Stimulated activated CD4-positive, alpha-beta T cell treated with anti-CD3 and anti-CD28 coated beads, Interleukin-2, amount 100 ng/mL, for 48 hours (primary cell): ENCODE measurements at places on chromosomes 11 and 22.

GRCh38 chr22:22395245-22395644 is 113.3 kb downstream of the ZNF280B start:
- no peak for DNase-seq

- no peak for DNase-seq
These were observed 19.7 kb upstream of the CDC42EP2 start for GRCh38 chr11:65295001-65295400.

- DNase-seq, result peak; percentile 62
These were observed 21.4 kb upstream of the PANX2 start for GRCh38 chr22:50148991-50149721.

DNA sequence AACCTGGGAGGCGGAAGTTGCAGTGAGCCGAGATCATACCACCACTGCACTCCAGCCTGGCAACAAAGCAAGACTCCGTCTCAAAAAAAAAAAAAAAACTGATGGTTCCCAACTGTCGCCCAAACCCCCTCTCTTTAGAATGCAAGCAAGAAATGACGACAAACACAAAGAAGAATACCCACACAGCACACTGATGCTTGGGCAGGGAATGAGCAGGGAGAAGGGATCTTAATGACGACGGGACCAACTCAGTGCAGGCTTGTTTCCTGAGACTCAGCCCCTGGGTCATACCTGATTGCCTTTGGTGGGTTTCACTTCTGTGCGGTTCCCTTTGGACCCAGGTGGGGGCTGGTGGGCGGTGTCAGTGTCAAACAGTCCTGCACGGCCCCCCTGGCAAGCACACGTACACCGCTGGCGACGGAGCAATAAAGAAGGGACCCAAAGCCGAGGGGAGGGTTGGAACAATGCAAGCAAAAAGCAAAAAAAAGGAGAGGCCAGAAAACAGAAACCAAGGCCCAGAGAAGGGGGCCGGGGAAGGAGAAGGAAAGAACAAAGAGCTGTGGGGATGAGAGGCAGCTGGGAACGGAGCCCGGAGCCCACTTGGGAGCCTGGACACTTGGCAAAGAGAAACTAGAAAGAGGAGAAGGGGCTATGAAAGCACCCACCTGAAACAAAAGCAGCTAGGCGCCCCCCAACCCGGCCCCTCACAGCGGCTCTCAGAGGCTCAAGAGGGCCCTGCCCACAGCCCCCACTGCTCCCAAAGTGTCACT is 99.6 kb downstream of the CELSR1 start:
- no peak for DNase-seq

DNA sequence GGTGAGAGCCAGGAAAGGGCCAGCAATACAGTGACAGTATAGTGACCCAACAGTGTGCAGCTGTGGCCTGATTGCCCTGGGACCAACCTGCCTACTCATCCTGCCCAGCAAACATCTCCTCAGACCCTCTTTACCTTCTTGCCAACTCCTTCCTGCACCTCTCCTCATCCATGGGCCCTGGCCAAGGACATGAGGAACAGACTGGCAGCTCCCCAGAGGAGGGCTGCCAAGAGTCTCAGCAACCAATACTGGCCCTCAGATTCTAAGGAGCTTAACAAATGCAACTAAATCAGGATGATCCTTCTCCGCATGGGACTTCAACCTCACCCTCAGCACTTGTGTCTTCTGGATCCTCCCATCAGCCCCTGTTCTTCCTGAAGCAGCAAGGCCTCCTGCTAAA is 77.0 kb downstream of the RPL27A start:
- no peak for DNase-seq

DNA sequence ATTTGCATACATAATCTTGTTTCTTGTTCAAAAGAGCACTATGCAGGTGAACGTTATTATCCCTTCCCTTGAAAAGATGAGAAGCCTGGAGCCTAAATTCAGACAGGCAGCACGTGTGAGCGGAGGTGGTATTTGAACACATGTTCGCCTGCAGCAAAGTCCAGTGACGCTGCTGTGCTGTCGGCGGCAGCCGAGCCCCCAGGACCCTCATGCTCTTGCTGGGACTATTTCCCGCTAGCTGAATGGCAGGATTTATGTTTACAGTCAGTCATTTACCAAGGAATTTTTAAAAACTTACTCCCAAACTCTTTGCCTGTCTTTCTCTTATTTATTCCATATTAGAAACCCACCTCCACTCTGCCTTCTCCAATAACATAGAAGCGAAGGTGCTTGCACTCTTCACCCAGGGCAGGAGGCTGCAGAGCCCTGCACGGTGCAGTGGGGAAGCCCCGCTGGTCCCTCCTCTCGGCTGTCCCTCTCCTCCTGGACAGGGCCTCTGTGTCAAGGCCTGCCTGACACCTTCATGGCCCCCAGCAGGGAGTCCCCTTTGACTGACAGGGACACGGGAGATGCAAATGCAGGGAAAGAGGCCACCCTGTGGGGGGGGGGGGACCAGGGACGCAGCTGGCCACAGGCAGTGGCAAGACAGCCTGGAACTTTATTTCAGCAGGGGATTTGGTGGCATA is 528.5 kb upstream of the B3GAT1 start:
- no peak for DNase-seq

GRCh38 chr22:31789803-31790202 is 36.0 kb downstream of the DEPDC5 start:
- DNase-seq, result no peak

GRCh38 chr11:88861618-88862017 is 204.2 kb downstream of the GRM5 start:
- DNase-seq, result no peak

- DNase-seq, result no peak
These were observed 316.9 kb downstream of the JRKL start for GRCh38 chr11:96706761-96707160.

GRCh38 chr11:6646071-6646470 is 9.5 kb downstream of the DCHS1 start:
- DNase-seq, result no peak

DNA sequence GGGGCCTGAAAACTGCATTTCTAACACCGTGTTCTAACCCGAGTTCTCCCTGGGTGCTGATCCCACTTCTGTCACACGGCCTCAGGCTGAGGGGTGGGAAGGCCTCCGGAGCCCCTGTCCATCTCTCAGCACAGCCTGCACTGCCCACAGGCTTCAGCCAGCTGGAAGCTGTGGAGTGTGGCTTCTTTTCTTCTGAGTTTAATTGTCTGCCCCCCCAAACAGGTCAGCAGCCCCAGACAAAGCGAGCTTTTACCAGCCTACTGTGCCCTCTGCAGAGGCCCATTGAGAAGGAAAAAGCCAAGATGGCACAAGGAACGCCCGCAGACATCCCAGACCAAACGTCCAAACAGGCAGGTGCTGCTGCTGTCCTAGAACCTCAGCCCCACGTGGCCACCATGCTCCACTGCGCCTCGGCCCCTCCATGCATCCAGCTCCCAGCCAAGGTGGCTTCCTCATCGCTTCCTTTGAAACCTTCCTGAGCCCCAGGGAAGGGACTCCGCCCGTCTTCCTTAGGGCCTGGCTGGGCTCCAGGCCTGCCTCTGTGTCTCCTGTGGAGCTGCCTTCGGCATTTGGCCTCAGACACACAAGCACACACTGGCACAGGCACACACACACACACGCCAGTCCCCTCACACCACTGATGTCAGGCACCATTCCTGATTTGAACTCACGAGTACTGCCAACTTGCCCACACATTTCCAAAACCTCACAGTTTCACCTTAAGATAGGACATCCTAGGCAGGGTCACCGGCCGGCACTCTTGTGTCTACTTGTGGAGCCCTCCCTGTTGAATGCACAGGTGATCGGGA is 1.7 kb downstream of the MOB2 start:
- no peak for DNase-seq

DNA sequence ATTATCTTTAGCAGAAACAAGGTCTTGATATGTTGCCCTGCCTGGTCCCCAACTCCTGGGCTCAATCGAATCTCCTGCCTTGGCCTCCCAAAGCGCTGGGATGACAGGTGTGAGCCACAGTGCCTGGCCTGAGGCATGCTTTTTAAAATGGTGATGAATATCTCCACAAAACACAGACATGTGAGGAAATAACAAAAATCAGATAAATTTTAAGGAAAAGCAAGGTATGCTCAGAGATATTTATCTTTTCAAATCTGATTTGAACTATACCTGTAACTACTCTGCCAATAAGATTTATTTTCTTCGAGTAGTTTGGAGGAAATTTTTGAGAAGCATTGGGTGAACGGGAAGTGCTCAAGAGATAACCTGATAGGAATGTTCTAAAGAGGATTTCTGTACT is 35.9 kb upstream of the MMP20 start:
- no peak for DNase-seq

GRCh38 chr11:12318791-12319438 is 58.5 kb upstream of the PARVA start:
- no peak for DNase-seq

GRCh38 chr22:38638728-38639127 is 17.5 kb downstream of the FAM227A start:
- no peak for DNase-seq

GRCh38 chr22:35538801-35539321 is 1.8 kb upstream of the RASD2 start:
- peak; percentile 38 for DNase-seq

- DNase-seq, result no peak
These were observed 2.0 kb downstream of the HSCB start for GRCh38 chr22:28743852-28744251.

DNA sequence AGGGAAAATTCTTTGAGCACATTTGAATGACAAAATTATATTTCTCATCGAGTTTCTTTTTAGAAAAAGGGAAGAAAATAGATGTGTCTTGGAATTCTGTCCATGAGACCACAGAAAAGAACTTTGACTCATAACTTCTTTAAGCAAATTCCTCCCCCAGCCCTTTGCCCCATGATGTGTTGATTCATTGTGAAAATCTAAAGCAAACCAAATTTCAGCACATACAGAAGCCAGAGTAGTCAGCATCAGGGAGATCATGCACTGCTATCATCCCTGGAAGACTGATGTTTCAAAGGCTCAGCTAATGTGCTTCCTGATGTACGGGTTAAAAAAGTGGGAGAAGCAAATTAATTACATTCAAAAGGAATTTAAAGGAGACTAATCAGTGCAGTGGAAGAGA is 159.7 kb downstream of the FAT3 start:
- no peak for DNase-seq

DNA sequence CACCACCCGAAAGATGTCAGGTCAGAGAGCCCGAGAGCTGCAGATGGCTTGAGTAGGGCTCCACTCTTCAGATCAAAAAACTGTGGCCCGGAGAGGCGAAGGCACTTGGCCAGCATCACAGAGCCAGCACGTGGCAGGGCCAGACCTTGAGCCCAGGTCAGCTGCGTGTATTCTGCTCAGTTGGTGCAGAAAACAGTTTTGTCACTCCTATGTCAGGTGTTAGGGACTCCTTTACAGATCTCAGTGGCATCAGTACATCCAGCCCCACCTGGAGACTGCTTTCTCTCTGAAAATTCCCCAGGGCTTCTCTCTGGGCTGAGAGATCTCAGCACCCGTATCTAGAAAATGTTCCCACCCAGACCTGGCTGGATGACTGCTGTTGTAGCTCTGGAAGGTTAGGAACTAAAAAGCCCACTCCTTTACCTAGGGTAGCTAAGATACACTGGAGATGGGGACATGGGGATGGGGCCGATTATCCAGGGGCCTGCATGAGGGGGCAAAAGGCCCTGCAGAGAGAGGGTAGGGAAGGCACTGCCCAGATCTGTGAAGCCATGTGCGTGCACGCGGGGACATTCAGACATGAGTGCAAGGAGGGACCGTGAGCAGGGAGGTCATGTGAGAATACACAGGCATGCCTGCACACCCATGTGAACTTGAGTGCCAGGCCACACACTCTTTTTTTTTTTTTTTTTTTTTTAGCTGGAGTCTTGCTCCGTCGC is 3.4 kb downstream of the APOA1 start:
- DNase-seq, result no peak

DNA sequence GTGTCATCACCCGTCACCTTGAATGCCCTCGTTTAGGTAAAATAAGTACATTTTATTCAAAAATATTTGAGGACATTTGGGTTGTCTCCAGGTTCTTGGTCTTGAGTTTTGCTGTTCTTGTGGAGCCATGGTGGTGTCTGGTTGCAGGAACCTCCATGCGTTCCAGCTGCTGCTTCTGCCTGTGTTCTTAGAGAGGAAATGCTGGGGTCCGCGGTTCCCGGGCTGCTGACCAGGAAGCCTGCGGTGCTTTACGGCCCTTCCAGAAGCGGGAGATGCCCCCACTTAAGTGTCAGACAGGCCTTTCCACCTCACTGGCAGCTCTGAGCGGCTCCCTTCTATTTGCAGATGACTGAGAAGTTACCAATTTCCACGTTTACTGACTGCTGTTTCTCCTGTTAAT is 66.8 kb downstream of the LRP5 start:
- DNase-seq, result no peak

DNA sequence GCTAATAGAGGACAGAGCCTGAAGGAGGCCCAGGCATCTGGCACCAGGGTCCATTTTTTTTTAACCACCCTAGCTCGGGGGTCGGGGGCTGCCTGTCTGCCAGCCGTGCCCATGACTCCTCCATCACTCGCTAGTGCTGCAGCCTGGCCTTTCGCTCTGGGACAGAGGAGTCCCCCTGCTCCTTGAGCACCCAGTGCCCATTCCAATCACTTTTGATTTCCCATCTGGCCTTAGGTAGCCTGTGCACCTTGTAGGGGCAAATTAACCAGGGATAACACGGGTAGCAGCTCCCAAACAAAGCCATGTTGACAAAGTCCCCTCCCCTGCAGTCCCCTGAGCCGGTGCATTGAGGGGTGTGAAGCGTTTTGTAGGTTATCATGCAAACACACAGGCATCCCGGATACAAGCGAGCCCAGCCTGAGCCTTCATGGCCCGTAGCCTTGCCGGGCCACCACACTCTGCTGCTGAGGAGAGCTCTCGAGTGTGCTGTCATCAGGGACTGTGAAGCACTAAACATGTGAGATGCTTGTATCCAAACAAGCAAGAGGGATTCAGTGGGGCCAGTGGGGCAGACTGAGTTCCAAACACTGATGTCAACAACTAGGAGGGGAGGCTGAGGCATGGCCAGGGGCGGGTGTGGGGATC is 208.7 kb downstream of the DSCAML1 start:
- no peak for DNase-seq

GRCh38 chr22:21020802-21021429 is 6.0 kb downstream of the P2RX6 start:
- DNase-seq, result no peak

- no peak for DNase-seq
These were observed 92.9 kb upstream of the USP47 start for GRCh38 chr11:11748706-11749365.

DNA sequence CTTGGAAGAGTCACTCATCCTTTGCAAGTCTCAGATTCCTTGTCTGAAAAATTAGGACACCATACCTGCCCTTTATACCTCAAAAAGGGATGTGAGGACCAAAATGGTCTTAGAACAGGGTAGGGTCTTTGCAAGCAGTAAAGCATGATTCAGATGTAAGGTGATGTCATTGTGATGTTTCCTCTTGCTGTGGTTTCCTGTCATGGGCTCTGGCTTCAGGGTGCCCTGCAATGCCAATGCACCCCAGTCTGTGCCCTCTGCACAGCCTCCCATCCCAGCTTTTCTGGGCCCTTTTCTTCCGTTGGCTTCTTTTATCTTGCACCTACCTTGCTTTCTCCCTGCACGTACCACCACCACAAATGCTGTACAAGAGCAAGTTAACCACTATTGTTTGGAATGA is 87.8 kb upstream of the NNMT start:
- no peak for DNase-seq
